NCI-H1105 treated with DMSO at 0.1 percent for 48 hours (cell line): ENCODE measurements at places on chromosomes 5 and 9.

GRCh38 chr5:159469496-159470372 lies 139.4 kb upstream of the IL12B start:
- no peak for DNase-seq

- no peak for DNase-seq
These were observed 243.8 kb upstream of the ADAMTSL1 start for GRCh38 chr9:18229992-18230676.

DNA sequence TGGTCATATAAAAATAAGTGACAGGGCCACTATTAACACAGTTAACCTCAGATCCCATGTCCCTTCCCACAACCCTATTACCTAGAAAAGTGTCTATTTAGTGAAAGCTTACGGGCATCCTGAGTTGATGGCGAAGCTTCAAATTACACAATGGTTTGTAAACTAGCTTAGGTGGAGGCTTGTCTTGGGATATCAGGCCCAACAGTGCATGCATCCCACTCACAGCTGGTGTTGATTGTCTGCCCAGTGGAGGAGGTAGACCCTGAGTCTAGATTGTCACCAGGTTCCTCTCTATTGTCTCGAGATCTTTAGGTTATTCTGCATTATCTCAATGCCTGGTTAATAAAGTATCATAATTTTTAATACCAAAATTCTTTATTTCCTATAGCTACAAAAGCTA lies 30.4 kb downstream of the PRELID2 start:
- no peak for DNase-seq

DNA sequence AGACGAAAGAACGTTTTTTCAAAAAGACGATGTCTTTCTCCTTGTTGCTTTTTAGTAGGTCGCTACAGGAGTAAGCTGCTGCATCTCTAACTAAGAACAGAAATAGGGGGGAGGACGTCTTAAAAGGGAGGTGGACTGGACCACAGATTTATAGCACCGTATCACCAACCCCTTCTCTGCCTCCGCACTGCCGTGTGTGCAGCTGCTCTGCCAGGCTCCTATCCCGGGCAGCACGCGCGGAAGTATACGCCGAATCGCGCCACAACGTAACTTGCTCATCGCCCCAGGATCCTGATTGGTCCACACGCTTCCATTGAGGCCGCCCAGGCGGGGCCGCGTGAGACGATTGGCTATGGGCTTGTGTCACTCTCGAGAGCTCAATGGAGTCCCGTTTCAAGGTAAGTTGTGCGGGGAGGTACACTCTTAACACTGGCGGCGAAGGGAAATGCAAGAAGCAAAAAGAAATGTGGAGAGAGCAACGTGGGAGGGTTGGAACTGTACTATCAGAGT lies at the start of gene ELAVL2:
Gene ELAVL2, minus strand, starts transcription at position 121 of the 510 bp plus-strand sequence. CDS start 64,006 bp downstream, outside the sequence.
- DNase-seq, result no peak

- no peak for DNase-seq
These were observed 246.9 kb downstream of the FANCC start for GRCh38 chr9:95070549-95071021.

DNA sequence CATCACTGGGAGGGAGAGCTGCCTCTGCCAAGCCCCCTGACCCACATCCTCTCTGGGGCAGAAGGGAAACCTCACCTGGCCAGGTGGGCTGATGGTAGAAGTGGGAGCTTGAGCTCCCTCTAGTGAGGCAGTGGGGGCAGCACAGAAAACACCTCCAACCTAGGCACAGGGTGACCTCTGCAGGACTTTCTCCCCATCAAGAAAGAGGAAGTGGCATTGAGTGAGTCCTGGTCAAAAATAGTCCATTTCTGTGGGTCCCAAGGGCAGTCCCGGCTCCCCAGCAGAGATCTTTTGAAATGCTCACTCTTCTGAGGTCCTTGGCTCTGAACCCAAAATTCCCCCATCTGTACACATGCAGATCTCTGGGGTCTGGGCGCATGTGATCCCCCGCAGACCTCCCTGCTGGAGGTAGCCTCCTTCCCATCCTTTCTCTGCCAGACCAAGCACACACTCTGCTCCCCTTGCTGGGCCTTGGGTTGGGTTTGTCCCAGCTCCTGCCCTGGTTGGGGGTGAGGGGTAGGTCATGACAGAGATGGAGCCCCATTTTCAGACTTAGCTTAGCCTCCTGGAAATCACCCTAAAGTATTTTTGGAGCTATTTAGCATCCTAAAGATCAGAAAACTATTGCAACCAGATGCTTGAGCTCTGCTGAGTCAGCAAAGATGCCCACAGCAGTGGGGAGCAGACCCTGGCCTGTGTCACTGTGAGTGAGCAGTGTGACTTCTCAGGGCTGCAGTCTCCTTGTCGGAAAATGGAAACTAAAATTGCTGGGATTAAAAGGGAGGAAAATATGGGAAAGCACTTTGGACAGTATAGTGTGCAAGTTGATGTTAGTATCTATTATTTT lies 41.6 kb upstream of the LCP2 start:
- DNase-seq, result no peak

- DNase-seq, result no peak
These were observed 211.4 kb upstream of the FTMT start for GRCh38 chr5:121640298-121640697.

GRCh38 chr5:34535433-34535832 lies 120.7 kb upstream of the RAI14 start:
- DNase-seq, result no peak

DNA sequence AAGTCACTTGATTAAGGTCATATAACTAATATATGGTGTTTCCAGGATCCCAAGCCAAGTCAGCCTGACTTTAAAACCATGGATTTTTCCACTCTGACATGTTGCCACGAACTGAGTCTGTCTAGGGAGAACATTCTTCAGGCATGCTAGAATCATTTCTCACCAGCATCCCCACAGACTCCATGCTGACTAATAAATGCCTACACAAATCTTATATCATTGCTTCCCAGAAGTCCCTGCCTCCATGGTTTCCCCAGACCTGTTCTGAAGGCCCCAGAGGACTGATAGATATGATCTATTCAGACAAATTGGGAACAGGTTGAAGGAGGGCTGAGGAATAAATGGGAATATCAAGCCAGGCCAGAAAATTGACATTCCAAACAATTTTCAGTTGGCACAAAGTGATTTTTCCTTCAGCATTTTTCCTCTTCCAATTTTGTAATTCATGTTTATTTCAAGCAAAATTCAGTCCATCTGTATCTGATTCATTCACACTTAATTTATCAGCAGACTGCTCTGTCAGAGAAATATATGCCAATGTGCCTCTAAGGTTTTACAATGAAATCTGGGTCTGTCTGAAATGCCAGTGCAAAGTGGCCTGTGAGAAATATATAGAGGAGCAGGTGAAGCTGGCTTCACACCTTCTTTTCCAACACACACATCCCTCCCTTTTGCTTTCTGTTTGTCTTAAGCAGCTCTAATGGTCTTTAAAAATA lies 413.6 kb upstream of the TNC start:
- DNase-seq, result no peak

GRCh38 chr5:154312576-154312975 lies 122.0 kb downstream of the GALNT10 start:
- DNase-seq, result no peak

- DNase-seq, result peak; percentile 86
These were observed 296.8 kb downstream of the PARP8 start for GRCh38 chr5:50962934-50963872.

GRCh38 chr9:14565352-14566016 lies 127.7 kb downstream of the ZDHHC21 start:
- DNase-seq, result no peak

DNA sequence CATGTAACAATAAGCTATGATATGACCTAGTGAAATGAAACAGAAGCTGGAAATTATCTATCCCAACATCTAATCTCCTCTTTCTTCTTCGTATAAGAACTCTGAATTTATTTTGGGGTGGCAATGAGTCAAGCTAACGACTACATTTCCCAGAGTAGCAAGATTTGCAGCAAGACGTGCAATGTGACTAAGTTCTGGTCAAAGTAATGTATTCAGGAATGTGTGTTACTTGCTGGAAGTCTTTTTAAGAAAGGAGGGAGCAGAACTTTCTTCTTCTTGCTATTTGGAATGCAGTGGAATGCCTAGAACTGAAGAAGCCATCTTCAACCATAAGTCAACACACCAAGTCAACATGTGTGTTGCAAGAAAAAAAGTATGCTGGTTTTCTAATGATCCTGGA lies 406.6 kb upstream of the MEF2C start:
- no peak for DNase-seq

DNA sequence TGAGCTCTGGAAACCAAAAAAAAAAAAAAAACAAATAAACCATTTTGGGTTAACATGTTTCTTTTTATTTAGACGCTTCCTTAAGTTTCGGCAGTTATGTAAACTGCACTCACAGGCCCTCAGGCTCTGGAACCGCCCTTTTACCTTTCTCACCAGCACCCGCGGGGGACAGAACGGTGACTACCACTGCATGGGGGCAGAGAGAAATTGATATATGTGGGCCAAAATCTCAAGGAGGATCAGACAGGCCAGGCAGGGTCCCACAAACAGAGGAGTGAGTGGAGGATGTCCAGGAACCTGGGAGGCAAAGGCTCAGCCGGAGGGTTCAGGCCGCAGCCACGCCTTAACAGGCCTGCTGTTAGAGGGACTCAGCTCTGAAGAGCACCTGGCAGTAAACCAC lies 54.4 kb downstream of the IRX2 start:
- DNase-seq, result no peak

DNA sequence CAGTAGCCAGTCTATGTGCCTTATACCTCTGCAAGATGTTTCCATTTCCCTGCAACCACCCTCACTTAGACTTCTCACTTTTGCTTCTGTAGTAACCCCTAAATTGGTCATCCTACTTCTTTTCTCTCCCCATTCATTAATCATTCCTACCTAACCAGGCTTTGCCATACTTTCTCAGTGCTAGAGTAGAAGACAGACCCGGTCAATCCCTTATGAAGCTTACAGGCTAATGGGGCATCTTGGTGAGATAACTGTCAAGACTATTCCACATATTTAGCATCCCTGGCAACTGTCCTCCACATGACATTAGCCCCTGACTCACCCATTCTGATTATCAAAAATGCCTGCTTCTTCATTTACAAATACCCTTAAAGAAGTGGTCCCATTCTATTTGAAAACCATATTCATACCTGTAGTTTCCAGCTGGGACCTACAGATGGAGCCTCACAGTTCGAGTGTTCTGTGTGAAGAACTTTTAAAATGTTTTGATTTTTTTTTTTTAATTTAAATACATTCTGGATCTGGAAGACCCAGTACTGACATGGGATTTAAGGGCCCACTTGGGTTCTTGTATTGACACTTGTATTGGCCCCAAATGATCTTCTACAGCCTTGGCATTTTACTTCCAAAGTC lies 21.0 kb downstream of the F2RL2 start:
- DNase-seq, result no peak

DNA sequence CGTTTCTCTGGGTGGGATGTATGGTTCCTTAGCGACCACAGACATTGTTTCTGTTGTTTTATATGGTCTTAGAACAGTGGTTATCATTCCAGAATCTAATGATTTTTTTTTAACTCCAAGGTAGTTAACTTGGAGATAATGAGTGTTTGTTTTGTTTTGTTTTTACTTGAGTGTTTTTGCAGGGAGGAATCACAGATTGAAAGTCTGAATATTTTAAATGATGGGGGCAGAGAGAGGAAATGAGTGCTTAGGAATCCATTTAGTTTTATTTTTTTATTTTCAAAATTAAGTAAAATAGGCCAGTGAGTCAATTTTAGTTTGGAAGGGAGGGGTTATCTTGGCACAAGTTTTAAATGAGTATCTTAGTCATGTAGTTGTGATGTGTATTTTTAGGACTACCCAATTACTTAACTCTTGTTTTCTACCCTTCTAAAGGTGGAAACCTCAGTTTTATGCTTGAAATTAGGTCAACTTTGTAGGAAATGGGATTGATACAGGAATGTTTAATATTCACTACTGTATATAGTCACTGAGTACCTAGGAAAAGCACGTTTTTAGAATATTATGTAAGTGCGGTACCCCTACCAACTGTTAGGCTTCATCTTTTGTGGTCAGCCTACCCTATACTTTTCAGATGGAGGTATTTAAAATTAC lies 2.0 kb downstream of the UBE2R2 start:
- no peak for DNase-seq

DNA sequence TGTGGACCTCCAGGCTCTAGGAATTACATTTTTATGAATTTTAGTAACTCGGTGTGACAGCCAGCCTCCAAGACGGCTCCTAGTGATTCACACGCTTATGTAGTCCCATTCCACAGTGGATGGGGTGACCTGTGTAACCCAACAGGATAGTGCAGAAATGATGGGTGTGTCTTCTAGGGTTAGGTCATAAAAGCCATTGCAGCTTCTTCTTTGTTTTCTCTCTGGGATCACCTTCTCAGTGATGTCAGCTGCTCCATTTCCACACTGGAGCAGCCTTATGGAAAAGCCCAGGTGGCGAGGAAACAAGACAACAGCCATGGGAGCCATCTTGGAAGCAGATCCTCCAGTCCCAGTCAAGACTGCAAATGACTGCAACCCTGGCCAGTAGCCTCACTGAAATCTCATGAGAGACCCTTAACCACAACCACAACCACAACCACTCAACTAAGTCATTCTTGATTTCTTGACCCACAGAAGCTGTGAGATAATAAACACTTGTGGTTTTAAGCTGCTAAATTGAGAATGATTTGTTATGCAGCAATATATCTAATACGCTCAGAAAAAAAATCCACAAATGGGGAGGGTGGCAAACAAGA lies 5.1 kb upstream of the GNPDA1 start:
- DNase-seq, result no peak

DNA sequence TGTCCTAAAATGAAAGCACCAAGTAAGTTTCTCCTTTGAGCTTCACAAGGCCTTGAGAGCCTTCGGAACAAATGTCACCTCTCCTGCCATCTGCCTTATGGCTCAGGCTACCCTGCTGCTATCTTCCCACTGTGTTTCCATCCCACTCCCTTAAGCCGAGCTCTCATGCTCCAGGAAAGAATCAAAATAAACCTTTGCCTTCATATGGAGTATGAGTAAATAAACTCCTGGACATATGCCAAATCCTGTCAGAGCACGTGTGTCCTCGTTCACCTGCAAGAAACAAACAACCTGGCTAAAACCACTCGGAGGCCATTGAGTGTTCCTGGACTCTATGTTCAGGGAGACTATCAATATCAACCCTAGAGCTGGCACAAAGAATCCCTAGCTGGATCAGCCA lies 122.3 kb upstream of the CCDC112 start:
- DNase-seq, result peak; percentile 89

DNA sequence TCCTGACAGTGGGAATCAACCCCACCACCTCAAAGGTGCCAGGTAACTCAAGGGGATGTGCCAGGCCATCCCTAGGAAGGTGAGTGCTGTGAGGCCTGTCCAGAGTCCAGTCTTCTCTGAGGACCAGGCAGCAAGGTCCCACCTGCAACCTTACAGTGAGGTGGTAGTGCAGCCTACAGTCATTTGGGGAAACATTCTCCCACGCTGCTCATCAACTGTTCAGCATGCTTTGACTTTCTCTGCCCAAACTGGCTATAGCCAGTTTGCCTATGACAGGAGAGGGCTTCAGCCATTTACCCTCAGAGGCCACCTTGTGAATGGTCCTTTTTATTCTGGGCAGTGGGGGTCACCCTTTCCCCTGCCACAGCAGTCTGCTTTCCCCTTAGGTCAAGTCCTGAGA lies 81.9 kb downstream of the ATPSCKMT start:
- DNase-seq, result no peak

- DNase-seq, result peak; percentile 54
These were observed 457.5 kb downstream of the KIF4B start for GRCh38 chr5:155471027-155471426.

GRCh38 chr9:78366827-78367226 lies 69.9 kb downstream of the PSAT1 start:
- no peak for DNase-seq

- DNase-seq, result no peak
These were observed 38.1 kb upstream of the GFPT2 start for GRCh38 chr5:180391276-180391675.

GRCh38 chr9:86039991-86040860 lies 59.1 kb downstream of the GOLM1 start:
- DNase-seq, result no peak

- no peak for DNase-seq
These were observed 21.0 kb upstream of the SMIM32 start for GRCh38 chr5:136213919-136214493.
